Uterus (tissue), 4 donors: ENCODE measurements at places on chromosomes 3 and 15. TPM values are rescaled to one million over a fixed set of nuclear protein-coding genes. Genes with fewer than 3 reads are reported as not detected.

- DNase-seq = no peak
These were observed 319.8 kb upstream of the UMPS start for GRCh38 chr3:124410471-124410870.

DNA sequence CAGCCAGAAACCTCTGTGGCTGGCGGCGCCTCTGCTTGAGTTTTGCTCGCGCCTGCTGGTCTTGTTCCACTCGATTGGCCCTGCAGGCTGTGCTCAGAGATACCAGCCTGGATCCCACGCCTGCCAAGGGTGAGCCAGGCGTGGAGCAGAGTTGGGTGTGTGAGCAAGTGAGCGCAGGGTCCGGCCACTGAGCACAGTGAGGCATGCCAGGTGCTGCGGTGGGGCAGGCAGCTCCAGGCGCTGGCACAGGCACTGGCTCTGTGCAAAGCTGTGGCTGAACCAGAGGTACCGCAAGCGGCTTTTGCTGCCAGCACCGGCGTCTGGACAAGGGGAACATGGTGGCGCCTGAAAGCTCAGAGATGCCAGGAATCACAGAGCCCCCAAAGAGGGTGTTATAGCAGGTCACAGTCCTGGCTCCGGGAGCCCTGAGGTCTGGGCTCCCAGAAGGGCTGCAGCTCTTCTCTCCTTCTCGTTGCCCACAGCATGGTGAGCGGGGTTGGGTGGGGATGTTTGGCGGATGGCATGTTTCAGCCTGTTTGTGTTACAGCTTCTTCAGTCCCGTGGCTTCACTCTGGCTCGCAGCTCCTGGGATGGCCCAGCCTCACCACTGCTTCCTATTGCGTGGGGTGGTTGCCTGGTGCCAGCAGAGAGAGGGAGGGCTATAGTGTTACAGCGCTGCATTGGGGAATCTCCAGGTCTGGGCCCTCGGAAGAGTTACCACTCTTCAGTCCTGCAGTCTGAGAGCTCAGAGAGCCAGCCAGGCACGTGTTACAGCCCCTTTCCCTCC is 73.9 kb downstream of the NR1D2 start:
- no peak for DNase-seq

The CX3CR1 gene
- total RNA-seq = 7.6 TPM

DNA sequence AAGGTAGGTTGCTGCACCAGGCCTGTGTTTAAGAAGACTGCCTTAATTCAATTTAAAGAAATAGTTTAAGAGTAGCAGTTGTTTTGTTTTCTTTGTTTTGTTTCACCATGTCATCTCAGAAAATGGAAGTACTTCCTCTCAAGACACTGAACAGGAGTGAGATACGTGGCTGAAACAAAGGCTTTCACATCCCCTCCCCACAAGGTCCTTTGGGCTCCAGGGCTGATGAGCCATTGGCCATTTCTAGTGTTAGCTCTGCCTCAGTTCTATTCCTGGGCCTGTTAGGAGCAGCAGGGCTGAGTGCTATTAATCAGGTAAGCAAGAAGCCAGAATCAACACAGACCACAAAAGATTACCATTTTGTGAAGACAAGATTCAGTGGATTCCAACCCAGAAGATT is 132.8 kb downstream of the KCNAB1 start:
- DNase-seq = no peak

The SMCO1 gene
- not detected for total RNA-seq

The MST1R gene
- under 0.01 TPM for total RNA-seq
